ENCODE measurements at places on chromosomes 5 and 9.

DNA sequence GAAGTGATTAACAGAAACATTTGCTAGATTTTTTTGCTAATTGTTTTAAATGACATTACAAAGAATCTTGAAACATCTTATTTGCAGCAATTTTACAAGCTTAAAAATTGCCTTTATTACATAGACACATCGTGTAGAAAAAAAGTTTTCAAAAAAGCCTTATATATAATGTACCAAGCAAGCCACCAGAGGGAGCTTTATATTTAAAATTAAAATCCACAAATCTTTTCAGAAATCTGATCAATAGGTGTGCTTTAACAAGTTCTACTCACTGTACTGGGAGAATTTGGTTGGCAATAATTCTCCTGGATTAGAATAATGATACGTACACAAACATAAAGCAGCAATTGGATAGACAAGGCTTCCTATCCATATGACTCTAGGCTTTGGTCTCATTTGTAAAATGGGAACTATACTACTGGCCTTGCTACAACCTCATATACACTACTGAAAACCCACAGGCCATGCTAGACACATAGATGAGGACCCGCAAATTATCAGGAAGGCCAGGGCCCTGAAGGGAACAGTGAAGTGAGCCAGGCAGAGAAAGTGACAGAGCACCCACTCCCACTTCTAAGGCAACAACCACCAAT, 4.8 kb downstream of the PSMB7 start:
- DNase-seq, result no peak

GRCh38 chr9:134217431-134218210, 53.3 kb upstream of the RNU6ATAC start:
- DNase-seq, result no peak

- no peak for DNase-seq
Observed at GRCh38 chr9:88425538-88425950, 37.3 kb downstream of the SPIN1 start.

DNA sequence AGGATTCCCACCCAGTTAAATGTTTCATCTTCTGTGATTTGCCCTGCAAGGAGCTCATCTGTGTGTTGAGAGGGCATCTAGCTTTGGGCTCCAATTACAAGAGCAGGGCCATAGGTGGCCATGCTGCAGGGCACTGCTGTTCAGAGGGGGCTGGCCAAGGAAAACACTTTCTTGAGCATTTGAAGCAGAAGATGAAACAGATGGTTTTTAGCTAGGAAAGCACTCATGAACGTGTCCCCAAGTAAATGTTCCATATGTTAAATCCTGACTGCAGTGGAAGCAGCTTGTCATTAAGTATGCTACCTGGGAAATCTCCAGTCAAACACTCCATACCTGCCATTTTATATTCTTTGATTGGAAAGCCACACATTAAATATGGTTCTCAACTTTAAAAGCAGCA, 176.6 kb downstream of the FBXL7 start:
- DNase-seq, result no peak

- no peak for DNase-seq
Observed at GRCh38 chr9:110619831-110620230, 40.3 kb upstream of the SVEP1 start.

DNA sequence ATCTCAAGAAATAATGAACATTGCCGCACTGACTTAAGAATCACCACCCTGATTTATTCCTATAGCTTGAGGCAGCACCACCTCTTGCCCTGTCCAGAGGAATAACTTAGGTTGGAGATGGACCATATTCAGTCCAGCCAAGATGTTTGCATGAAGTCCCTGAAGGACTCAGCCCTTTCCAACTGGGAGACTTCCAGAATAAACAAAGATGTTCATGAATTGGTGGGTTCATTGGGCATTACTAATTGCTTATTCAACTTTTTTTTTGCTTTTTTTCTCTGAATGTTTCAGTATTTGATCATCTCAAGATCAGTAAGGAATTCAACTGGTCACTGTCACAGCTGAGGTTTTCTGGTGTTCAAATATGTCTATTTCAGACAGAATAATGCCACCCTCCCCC, 470.6 kb downstream of the CCDC171 start:
- no peak for DNase-seq

DNA sequence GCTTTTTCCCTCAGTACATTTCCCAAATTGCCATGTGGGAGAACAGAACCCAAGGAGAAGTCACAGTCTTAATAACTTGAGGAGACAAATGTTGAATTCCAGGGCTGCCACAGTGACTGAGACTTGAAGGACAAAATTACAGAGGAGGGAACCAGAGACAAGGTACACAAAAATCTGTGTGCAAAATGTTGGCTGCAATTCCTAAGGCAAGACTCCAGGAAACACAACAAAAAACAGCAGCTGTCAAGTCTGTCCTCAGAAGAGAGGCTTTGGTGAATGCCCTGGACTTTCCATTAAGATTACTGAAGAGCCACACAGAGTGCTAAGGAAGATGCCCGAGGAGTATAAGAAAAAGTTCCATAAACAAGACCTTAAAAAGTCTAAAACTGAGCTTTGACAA, 21.1 kb downstream of the AP3B1 start:
- DNase-seq, result no peak

- no peak for DNase-seq
Observed at GRCh38 chr9:86645303-86645702, 291.1 kb upstream of the TUT7 start.

DNA sequence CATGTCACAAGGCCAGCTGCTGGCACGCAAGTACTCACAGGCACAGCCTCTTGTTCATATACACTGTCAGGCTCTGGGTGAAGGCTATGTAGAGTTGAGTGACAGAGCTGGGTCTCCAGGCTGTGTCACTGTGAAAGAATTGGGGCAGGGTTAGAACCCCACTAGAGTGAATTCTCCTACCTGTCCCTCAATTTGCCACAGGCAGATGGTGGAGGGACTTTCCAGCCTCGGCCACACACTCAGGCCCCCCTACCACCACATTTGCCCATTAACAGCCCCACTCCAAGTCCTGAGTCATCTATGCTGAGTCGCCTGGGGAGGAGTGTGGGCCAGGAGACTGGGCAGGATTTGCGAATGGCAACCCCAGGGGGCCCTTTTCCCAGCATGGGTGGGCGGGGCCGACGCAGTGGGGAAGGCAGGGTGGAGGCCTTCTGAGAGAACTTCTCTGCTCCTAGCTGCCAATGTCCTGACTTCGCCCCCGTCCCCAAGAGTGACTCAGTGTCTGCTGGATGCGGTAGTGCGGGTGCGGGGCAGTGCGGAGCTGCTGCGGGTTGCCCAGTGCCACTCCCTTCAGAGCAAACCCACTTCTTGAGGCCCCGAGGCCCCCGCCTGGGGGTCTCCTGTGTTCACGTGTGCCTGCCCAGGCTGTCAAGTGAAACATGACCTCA, 50.3 kb upstream of the PSD2 start:
- no peak for DNase-seq

- DNase-seq, result no peak
Observed at GRCh38 chr5:138996120-138996519, 121.0 kb upstream of the LRRTM2 start.

GRCh38 chr5:62283861-62284260, 22.1 kb upstream of the KIF2A start:
- DNase-seq, result no peak

- DNase-seq, result no peak
Observed at GRCh38 chr9:504921-505740, 290.5 kb downstream of the DOCK8 start.

DNA sequence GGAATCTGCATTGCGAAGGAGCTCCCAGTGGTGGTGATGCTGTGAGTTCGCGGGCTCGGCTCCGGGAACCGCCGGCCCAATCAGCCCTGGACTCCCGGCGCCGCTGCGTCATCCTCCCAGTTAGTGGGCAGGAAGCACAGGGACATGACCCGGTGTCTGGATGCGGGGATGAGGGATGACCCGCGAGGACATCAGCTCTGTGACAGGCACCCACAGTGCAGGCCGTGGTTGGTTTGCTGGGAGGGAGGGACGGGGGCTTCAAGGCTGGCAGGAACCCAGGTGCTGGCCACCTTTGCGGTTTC, 996 bp downstream of the NXNL2 start:
- no peak for DNase-seq

DNA sequence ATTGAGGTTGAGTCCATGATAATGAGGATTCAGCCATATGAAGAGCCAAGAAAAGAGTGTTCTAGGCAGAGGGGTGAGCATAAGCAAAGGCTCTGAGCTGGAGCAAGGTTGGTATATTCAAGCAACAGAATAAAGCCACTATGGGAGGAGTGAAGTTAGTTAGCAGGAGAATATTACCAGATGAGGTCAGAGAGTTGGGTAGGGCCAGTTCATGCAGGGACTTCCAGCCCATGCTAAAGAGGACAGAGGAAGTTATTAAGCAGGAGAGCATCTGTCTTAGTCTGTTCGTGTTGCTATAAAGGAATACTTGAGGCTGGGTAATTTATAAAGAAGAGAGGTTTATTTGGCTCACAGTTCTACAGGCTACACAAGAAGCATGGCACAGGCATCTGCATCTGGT, 57.1 kb upstream of the ATG10 start:
- DNase-seq, result no peak

DNA sequence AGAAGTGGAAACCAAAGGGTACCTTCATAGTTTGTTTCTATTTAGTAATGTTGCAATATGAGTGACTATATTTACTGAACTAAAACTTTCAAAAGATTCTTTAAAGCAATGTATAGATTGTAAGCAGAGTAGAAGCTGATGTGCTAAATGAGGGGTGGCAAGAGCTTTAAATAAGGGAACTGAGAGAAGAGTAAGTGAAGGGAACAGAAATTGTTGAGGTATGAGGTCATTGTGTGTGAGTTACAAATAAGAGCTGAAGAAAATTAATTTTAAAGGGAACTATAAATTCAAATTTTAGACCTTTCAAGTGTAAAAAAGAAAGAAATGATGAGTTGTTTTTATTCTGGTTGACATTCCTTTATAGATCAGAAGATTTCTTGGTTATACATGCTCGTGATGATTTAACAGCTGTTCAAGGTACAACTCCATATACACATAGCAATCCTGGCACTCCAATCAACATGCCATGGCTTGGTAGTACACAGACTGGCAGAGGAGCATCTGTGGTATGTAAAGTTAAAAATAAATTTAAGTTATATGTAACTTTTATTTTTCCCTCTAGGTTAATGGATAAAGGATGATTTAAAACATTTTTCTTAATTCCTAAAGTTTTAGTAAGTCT, 135.1 kb upstream of the TNFAIP8 start:
- no peak for DNase-seq
